ENCODE measurements at places on chromosomes 16 and 17. TPM values are rescaled to one million over a fixed set of nuclear protein-coding genes. Genes with fewer than 3 reads are reported as not detected.

DNA sequence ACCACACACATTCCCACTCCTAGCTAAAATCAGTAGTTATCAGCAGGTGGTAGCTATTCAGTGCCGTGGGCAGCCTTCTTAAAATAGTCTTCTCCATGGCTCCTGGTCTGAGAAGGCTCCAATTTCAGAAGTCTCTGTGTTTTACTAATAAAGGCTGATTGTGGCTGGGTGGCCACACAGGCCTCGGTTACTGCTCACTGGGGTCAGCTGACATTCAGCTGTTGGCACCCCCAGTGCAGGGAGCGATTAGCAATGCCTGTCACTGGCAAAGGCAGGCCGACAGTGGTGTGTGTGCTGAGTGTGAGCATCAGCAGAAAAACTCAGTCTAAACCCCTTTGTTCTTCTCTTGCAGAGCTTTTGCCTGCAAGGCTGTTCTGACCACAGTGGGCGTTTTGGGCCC, 16.6 kb upstream of the DBNDD1 start:
- DNase-seq, result no peak

DNA sequence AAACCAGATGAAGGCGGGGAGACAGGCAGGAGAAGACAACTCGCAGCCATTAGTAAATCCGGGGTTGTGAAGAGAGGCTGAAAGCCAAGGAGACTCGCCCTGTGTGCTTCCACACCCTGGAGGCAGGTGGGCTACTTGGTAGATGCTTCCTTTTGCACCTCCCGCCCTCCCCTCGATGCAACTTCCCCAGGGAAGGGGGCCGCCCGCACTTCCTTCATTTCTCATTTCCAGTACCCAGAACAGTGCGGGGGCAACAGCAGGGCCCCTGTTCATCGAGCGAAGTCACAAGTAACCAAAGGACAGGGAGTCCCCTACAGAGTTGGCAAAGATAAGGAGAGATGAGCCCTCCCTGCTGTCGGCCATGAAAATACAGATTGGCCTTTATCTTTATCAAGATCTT, 25.0 kb downstream of the CCDC40 start:
- no peak for DNase-seq

- DNase-seq, result no peak
These were observed 306.7 kb upstream of the XYLT1 start for GRCh38 chr16:17777408-17777863.

DNA sequence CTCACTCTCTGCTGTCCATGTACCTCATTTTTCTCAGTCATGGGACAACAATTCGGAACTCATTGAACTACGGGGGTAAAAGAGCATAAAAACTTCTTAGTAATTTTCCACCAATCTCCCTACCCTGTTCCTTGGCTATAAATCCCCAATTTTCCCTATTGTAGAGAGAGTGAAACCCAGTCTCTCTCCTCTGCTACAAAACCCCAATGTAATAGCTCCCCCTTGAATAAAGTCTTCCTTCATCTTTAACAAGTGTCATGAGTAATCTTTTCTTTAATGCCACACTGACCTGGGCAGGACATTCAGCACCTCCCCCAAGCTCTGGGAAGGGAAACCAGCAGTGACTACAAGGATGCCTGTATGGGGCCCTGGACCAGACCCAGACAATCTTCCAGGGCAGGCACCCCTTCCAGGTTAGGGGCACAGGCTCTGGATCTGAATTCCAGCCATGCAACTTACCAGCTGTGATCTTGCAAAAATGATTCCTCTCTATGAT, 10.2 kb upstream of the EIF1 start:
- no peak for DNase-seq

GRCh38 chr17:3012926-3013581, 50.4 kb downstream of the OR1D5 start:
- peak; percentile 62 for DNase-seq

- DNase-seq, result peak; percentile 73
These were observed 1.2 kb upstream of the CCDC42 start for GRCh38 chr17:8745586-8746500.

DNA sequence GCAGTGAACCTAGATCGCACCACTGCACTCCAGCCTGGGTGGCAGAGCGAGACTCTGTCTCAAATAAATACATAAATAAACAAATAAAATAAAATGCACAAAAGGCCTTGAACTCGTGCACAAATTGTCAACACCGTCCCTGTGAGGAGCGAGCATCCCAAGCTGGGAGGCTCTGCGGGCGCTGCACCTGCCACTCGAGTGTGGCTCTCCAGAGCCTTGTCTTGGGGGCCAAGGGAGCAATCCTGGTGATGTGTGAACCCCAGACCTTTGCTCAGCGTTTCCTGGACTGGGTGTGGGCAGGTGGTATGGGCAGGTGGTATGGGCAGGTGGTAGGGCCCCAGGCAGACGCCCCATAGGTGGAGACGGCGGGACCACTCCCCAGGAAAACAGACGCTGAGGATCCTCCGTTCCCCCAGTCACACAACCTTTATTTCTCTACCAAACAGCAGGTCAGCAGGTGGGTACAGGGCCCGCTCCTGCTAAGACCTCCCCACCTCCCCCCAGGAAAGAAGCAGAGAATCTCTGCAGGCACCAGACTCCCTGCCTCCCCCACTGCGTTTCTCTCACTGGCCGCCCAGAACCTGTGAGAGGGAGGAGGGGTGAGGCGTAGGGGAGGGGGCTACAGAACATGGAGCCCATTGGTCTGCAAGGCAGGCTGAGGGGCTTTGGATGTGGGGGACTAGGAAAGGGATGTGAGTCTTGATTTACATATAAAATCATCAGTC, 7.4 kb upstream of the P2RX1 start:
- no peak for DNase-seq

ARHGAP23 gene
- 28.0 TPM for total RNA-seq

CLEC3A gene
- total RNA-seq, result not detected

CBFB gene
- total RNA-seq, result 25.5 TPM

All from heart left ventricle (tissue), 16 donors.